ENCODE measurements at places on chromosomes 3 and 15. TPM values are rescaled to one million over a fixed set of nuclear protein-coding genes. Genes with fewer than 3 reads are reported as not detected.

Gene UQCC5
- total RNA-seq, result 1.2 TPM

Gene SAXO2
- 2.1 TPM for total RNA-seq

Gene THAP10
- 0.10 TPM for total RNA-seq

Gene MESP2
- total RNA-seq, result not detected

Gene FBXW12
- not detected for total RNA-seq

Gene RGMA
- 0.10 TPM for total RNA-seq

Gene LRRC3B
- total RNA-seq, result 0.10 TPM

Gene ASB14
- 0.10 TPM for total RNA-seq

Gene MOBP
- total RNA-seq, result 0.10 TPM
